ENCODE measurements at places on chromosomes 13 and 19. TPM values are rescaled to one million over a fixed set of nuclear protein-coding genes. Genes with fewer than 3 reads are reported as not detected.

DPRX gene
- not detected for total RNA-seq

ZNF610 gene
- not detected for total RNA-seq

TMEM59L gene
- 3.9 TPM for total RNA-seq

APOC4 gene
- not detected for total RNA-seq

ZNF665 gene
- total RNA-seq: not detected

OR4F17 gene
- not detected for total RNA-seq

CKM gene
- total RNA-seq: not detected

PLPP2 gene
- total RNA-seq: 78.6 TPM

ZNF563 gene
- not detected for total RNA-seq

ITGBL1 gene
- 1.4 TPM for total RNA-seq

CNOT3 gene
- total RNA-seq: 69.5 TPM

DHRS12 gene
- 5.1 TPM for total RNA-seq

ZNF814 gene
- total RNA-seq: 1.6 TPM

FBXW9 gene
- 13.4 TPM for total RNA-seq

POSTN gene
- total RNA-seq: 0.08 TPM

CDX2 gene
- 1.0 TPM for total RNA-seq

IL4I1 gene
- 1.2 TPM for total RNA-seq

CCDC8 gene
- total RNA-seq: not detected

KLK3 gene
- total RNA-seq: not detected

KLF1 gene
- total RNA-seq: 0.05 TPM

CLEC4G gene
- total RNA-seq: not detected

RNF6 gene
- total RNA-seq: 26.2 TPM

RGS9BP gene
- 0.35 TPM for total RNA-seq

SLC10A2 gene
- total RNA-seq: not detected

ZNF135 gene
- total RNA-seq: not detected

RNASEH2A gene
- 48.6 TPM for total RNA-seq

UGGT2 gene
- total RNA-seq: 9.9 TPM

KLK11 gene
- not detected for total RNA-seq

CXCL17 gene
- total RNA-seq: 0.18 TPM

ZNF443 gene
- total RNA-seq: 1.0 TPM

DOHH gene
- total RNA-seq: 18.1 TPM

FREM2 gene
- not detected for total RNA-seq

IGFLR1 gene
- 14.2 TPM for total RNA-seq

EPSTI1 gene
- 0.04 TPM for total RNA-seq

LILRA6 gene
- 0.06 TPM for total RNA-seq

CYP2A6 gene
- not detected for total RNA-seq

SLC17A7 gene
- 0.61 TPM for total RNA-seq

WDR87 gene
- total RNA-seq: not detected

FUT1 gene
- 0.06 TPM for total RNA-seq

INAFM1 gene
- 4.1 TPM for total RNA-seq

KASH5 gene
- total RNA-seq: not detected

ZNF350 gene
- 4.7 TPM for total RNA-seq

PROZ gene
- total RNA-seq: not detected

DACH1 gene
- total RNA-seq: not detected

SIGLEC9 gene
- not detected for total RNA-seq

ATP4A gene
- total RNA-seq: not detected

MAST3 gene
- 2.3 TPM for total RNA-seq

PGLYRP2 gene
- not detected for total RNA-seq

HTR2A gene
- not detected for total RNA-seq

TLE6 gene
- total RNA-seq: 3.4 TPM
